ENCODE measurements at places on chromosomes 2 and 18. TPM values are rescaled to one million over a fixed set of nuclear protein-coding genes. Genes with fewer than 3 reads are reported as not detected.

Gene DLGAP1
- 0.34 TPM for total RNA-seq

Gene C2orf42
- total RNA-seq: 11.1 TPM

Gene HOXD3
- not detected for total RNA-seq

Gene CNGA3
- not detected for total RNA-seq

Gene MAP2
- total RNA-seq: 4.9 TPM

Gene ACVR1C
- not detected for total RNA-seq

Gene NPPC
- total RNA-seq: not detected

Gene CCL20
- total RNA-seq: 2.2 TPM

Gene GCG
- total RNA-seq: not detected

Gene LYPD6B
- not detected for total RNA-seq

Gene GAL3ST2
- not detected for total RNA-seq

Gene TCF7L1
- total RNA-seq: 1.0 TPM

Gene ACMSD
- not detected for total RNA-seq

Gene RTP5
- total RNA-seq: not detected

Gene THSD7B
- total RNA-seq: not detected

Gene DSC2
- total RNA-seq: not detected

Gene ZNF892
- 2.8 TPM for total RNA-seq

Gene GKN2
- total RNA-seq: not detected

Gene COLEC12
- 14.8 TPM for total RNA-seq

Gene MTCL1
- total RNA-seq: 14.3 TPM

Gene ERBB4
- total RNA-seq: not detected

Gene ALLC
- total RNA-seq: not detected

Gene CNTNAP5
- not detected for total RNA-seq

Gene SCN3A
- total RNA-seq: 0.17 TPM

Gene RESP18
- not detected for total RNA-seq

Gene BBS5
- 4.6 TPM for total RNA-seq

Gene C2orf80
- total RNA-seq: not detected

Gene DYNAP
- total RNA-seq: not detected

Gene ITPRIPL1
- 3.7 TPM for total RNA-seq

Gene LYG2
- total RNA-seq: not detected

Gene TMEM247
- not detected for total RNA-seq

Gene ZC3H6
- 1.3 TPM for total RNA-seq

Gene RBM44
- total RNA-seq: under 0.01 TPM

Gene ACTG2
- 16.5 TPM for total RNA-seq

Gene LDLRAD4
- not detected for total RNA-seq

Gene SLC11A1
- under 0.01 TPM for total RNA-seq

Gene C1QL2
- total RNA-seq: not detected

Gene TANK
- total RNA-seq: 27.6 TPM

Gene SERPINB7
- 4.2 TPM for total RNA-seq

Gene CASP10
- total RNA-seq: 1.5 TPM

Gene VAMP5
- total RNA-seq: 106 TPM

Gene CKAP2L
- 19.8 TPM for total RNA-seq

Gene ST8SIA5
- not detected for total RNA-seq

Gene DUSP2
- total RNA-seq: 1.2 TPM

Gene REG3G
- not detected for total RNA-seq

Measured in bronchus fibroblast of lung (primary cell).